ENCODE measurements at places on chromosomes 2 and 18.
A peak's percentile ranks its signal among the peaks of the same experiment; 100 is the strongest.

DNA sequence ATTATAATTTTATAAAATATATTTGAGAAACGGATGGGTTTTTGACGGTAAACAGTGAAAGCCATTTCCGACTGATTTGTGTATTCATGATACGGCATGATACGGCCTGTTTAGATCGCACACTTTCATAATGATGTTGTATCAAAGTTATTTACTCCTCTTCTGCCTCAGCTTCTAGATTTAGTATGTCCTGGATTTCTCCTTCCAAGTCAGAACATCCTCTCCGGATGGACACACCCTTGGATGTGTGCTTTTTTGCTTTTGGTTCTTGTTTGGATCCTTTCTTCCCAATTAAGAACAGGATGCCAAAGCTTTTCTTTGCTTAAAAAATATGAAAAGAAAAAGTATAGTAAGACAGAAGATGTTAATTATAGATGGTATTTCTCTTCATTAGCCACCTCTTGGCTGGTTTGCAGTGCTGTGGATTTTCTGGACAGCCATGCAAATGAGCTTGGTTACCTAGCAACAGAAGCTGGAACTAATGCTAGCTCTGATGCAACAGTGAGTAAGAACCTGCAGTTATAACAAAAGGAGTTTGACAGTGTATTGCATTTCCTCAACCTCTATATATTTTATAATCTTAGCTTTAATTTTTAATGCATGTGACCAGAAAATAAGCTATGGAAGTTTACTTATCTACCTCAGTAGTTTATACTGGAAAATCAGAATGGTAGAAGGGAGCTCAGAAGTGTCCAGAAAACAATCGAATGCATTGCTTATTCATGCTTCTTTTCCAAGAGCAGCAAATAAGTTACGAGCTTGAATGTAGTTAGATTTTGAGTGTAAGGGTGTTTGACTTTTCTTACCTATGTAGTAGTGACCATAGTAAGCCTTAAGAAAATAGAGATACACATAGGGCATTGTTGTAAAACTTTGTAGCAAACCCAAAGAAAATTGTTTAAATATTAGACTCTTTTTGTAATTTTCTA, 27.9 kb downstream of the RMND5A start:
- no peaks in the 10 kb centered on the region for H3K27me3 ChIP-seq
- H3K4me1 ChIP-seq = peaks cover 8% of the 10 kb centered on the region
- peaks cover 55% of the 10 kb centered on the region for H3K36me3 ChIP-seq
- no peak overlapping the region for H3K4me3 ChIP-seq
- no peak overlapping the region for H3K27ac ChIP-seq

DNA sequence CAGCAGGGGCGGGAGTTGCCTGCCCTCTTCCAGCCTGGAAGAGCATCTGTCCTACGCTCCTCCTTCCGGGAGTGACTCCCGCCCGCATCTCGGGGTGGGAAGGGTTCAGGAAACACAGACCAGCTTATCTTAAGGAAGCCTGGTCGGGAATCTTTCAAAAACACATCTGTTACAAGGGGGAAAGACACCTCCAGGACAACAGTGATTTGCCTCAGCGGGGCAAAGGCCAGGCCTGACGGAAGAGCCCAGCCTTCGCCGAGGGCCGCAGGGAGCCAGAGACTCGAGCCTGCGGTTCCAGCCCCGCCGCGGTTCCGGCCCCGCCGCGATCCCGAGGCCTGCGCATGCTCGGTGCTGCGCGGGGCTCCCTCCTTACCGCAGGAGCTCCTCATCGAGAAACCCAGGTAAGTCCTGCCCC, 38.1 kb upstream of the TGIF1 start:
- no peaks in the 10 kb centered on the region for H3K27me3 ChIP-seq
- DNase-seq = peak; percentile 22
- H3K27ac ChIP-seq = no peak overlapping the region

DNA sequence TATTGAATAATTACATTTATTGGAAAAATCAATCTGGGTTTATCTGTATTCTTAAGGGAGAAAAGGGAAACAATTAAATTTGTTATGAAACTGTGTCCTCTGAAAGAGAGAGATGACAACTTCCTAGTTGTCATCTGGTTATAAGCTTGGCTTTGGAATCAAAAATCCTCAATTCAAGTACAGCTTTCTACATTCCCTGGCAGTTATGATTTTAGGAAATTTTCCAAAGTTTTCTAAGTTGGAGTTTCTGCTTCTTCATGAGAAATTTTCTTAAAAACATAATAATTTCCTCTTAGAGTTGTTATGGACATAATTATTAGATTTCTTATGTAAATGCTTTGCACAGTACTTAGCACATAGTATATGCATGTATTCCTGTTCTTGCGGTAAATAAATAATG, 625.6 kb upstream of the SLC39A10 start:
- H3K4me3 ChIP-seq = no peak overlapping the region
- H3K27ac ChIP-seq = no peak overlapping the region
- no peaks in the 10 kb centered on the region for H3K4me1 ChIP-seq
- H3K36me3 ChIP-seq = no peaks in the 10 kb centered on the region
- peaks cover 5% of the 10 kb centered on the region for H3K27me3 ChIP-seq

GRCh38 chr2:128306081-128306930, 12.4 kb downstream of the HS6ST1 start:
- H3K4me3 ChIP-seq = no peak overlapping the region
- DNase-seq = no peak
- H3K27me3 ChIP-seq = no peaks in the 10 kb centered on the region
- H3K36me3 ChIP-seq = no peaks in the 10 kb centered on the region

DNA sequence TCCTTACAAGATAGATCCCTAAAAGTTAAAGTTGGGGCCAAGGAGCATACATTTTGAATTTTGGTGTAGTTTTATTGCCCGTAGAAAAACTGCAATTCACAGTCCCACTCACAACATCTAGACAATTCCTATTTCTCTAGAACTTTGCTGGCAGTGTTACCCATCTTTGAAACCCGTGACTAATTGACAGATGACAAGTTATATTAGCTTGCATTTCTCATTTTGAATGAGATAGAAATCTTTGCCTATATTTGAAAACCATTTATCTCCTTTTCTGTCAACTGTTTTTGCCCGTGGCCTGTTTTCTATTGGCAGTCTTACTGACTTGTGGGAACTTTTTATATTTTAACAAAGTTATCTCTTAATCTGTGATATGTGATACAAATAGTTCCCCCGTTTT, 50.0 kb downstream of the OXER1 start:
- H3K27ac ChIP-seq = no peak overlapping the region
- DNase-seq = no peak
- H3K4me1 ChIP-seq = no peaks in the 10 kb centered on the region

DNA sequence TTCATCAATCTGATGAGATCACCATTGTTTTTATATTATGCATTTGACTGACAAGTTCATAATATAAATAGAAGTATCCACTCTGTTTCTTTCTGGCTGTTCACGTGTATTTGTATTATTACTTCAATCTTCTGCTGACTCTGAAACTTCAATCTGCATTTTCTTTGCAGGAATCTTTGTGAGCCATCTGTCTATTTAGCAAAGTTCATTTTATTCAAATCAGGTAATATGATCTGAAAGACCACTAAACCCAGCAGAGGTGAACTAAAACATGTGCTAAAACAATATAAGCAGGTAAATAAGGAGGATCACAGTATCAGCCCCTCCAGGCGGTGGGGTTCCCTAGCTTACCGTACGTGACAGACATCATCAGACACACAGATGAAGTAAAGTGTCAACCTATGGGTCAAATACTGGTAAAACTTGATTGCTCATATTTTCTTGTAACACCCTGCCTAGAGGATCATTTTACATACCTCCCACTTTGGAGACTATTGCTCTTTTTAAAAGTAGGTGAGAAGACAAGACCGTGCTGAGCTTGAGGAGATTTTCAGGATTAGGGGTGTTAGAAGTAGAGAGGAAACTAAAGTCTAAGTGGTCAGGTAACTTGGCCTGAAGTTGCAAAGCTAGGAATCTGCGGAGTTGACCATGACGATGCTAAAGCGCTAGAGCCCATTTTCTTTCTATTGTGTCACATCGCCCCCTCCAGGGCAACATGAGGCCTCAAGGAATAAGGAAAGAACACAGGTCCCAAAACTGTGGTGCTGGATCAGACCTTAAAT, 9.0 kb downstream of the DTNB start:
- peaks cover 6% of the 10 kb centered on the region for H3K4me1 ChIP-seq
- H3K27me3 ChIP-seq = peaks cover 2% of the 10 kb centered on the region
- no peak for DNase-seq
- H3K36me3 ChIP-seq = peaks cover 2% of the 10 kb centered on the region

DNA sequence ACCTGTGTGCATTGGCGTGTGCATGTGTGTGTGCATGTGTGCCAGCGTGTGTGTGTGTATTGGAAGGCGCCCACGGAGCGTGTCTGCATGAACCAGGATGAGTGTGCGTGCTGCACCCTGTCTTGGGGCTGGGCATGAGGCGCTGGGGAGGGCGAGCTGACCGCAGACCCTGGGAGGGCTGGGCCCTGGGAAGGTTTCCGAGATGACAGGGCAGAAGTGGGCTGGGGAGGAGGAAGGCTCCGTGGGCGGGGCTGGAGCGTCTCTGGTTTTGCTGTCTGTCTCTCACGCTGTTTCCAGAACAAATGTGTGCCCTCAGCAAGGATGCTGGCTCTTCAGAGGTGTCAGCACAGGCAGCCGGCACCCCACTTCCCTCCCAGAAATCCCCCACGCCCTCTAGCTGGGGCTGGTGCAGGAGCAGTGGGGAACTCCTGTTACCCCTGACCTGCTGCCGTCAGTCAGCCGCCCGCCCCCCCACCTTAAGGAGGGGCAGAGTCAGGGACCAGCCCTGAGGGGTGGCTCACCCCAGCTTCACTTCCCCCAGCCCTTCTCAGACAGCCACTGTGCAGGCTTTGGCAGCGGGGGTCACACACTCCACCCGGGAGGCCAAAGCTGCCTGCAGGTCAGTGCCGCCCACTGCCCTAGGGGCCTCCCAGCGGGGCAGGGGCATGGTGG, at the start of gene GPR35:
Gene GPR35, plus strand, starts transcription at position 531 of the 672 bp plus-strand sequence. CDS start 4,473 bp downstream, outside the sequence.
- H3K4me1 ChIP-seq = peaks cover 59% of the 10 kb centered on the region
- H3K27ac ChIP-seq = peak within 1 kb of the TSS; percentile 87
- H3K4me3 ChIP-seq = peak within 1 kb of the TSS; percentile 49

DNA sequence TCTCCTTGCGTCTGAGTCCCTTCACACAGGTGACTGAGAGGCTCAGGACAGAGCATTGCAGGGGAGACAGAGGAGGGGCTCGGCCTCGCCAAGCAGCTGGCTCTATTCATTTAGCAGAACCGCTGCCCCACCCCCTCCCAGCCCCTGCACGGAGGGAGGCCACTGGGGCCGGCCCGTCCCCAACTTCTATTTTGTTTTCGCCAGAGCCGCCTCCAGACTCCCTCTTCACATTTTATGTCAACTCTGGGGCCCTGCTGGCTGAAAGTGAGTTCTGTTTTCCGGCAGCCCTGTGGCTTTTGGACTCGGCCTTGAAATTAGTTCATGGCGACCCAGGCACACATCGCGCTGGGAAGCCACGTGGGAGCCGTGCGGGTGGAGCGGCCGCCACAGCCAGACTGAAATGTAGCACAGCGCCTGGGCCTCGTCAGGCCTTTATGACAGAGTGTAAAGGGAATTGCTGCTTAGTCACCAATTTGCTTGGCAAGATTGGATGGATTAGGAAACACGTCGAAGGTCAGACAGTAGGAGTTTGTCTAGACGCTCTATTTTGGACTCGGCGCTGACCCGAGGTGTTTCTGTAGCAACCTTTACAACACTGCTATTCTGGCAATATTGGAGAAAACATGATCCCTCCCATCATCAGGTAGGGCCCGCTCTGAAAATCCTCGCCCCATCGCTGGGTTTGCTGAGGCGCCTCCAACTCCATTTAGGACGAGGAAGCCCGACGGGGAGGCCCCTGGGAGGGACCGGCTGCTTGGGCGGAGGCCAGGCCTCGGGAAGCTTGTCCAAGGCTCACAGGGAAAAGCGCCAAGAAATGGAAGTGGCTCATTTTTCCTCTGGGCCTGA, 90.7 kb upstream of the CTDP1 start:
- no peak for DNase-seq
- H3K36me3 ChIP-seq = no peaks in the 10 kb centered on the region
- H3K4me1 ChIP-seq = peaks cover 4% of the 10 kb centered on the region
- H3K4me3 ChIP-seq = no peak overlapping the region

GRCh38 chr18:8722946-8723820, 17.8 kb downstream of the MTCL1 start:
- DNase-seq = no peak
- no peaks in the 10 kb centered on the region for H3K36me3 ChIP-seq
- no peak overlapping the region for H3K4me3 ChIP-seq
- no peaks in the 10 kb centered on the region for H3K4me1 ChIP-seq
- H3K27me3 ChIP-seq = peaks cover 4% of the 10 kb centered on the region

DNA sequence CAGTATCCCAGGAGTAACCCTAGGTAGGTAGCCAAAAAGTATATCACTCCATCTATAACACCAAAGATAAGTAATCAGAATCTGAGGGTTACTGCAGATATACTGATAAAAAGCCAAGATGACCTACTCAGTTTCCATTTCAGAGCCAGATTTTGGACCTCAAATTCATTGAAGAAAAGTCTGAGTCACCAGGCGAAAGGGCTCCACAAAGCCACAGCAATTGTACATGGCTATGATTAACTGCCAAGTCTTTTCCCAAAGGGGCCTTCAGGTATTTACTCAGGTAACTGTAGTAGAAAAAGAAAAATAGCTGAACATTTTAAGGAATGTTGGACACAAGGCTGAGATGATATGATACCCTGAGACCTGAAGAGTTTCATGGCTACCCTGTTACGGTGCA, 75.6 kb upstream of the KCNH7 start:
- H3K4me3 ChIP-seq = no peak overlapping the region
- no peak for DNase-seq
- H3K36me3 ChIP-seq = no peaks in the 10 kb centered on the region
- H3K27ac ChIP-seq = no peak overlapping the region
- no peaks in the 10 kb centered on the region for H3K27me3 ChIP-seq

GRCh38 chr2:134420920-134421319, 167.0 kb downstream of the MGAT5 start:
- no peaks in the 10 kb centered on the region for H3K27me3 ChIP-seq
- peaks cover 10% of the 10 kb centered on the region for H3K4me1 ChIP-seq
- H3K4me3 ChIP-seq = no peak overlapping the region
- no peak for DNase-seq
- H3K36me3 ChIP-seq = peaks cover under 1% of the 10 kb centered on the region

- H3K4me1 ChIP-seq = peaks cover 33% of the 10 kb centered on the region
- peaks cover 15% of the 10 kb centered on the region for H3K27me3 ChIP-seq
- no peak for DNase-seq
- H3K4me3 ChIP-seq = no peak overlapping the region
- H3K36me3 ChIP-seq = no peaks in the 10 kb centered on the region
- no peak overlapping the region for H3K27ac ChIP-seq
Measured at GRCh38 chr2:20421336-20421987, 25.4 kb upstream of the RHOB start.

DNA sequence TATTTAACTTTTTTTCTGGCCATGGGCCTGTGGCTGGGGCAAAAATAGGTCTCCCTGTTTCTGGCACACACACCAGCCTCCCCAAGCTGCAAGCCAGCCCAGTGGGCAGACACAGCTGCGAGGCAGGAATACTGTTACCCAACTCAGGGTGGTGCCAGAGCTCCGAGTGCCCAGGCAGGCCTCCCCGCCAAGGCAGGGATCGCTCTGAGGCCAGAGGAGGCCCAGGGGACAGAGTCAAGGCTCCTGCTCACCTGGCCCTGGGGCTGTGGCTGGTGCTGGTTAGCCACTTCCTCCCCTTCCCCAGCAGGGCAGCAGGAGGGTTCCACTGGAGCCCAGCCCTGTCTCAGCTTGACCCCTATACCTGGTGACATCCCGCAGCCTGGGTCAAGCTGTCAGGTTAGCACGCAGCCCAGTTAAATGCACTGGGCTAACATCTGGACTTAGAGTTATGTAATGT, 67.1 kb upstream of the EPAS1 start:
- peaks cover 2% of the 10 kb centered on the region for H3K36me3 ChIP-seq
- H3K4me1 ChIP-seq = peaks cover 47% of the 10 kb centered on the region
- peaks cover 25% of the 10 kb centered on the region for H3K27me3 ChIP-seq
- H3K4me3 ChIP-seq = peak overlapping the region; percentile 25
- peak; percentile 50 for DNase-seq

- H3K4me3 ChIP-seq = no peak overlapping the region
- peaks cover 42% of the 10 kb centered on the region for H3K4me1 ChIP-seq
- H3K27ac ChIP-seq = no peak overlapping the region
- H3K27me3 ChIP-seq = no peaks in the 10 kb centered on the region
Measured at GRCh38 chr2:136065907-136066306, 52.0 kb downstream of the CXCR4 start.

Measured in activated CD4-positive, alpha-beta memory T cell treated with anti-CD3 and anti-CD28 coated beads, Interleukin-2, amount 10 ng/mL, durations not matched to agents 7 days and 5 days (primary cell).